Peyer's patch (tissue), 4 donors: ENCODE measurements at places on chromosomes 5 and 9. TPM values are rescaled to one million over a fixed set of nuclear protein-coding genes. Genes with fewer than 3 reads are reported as not detected.

DNA sequence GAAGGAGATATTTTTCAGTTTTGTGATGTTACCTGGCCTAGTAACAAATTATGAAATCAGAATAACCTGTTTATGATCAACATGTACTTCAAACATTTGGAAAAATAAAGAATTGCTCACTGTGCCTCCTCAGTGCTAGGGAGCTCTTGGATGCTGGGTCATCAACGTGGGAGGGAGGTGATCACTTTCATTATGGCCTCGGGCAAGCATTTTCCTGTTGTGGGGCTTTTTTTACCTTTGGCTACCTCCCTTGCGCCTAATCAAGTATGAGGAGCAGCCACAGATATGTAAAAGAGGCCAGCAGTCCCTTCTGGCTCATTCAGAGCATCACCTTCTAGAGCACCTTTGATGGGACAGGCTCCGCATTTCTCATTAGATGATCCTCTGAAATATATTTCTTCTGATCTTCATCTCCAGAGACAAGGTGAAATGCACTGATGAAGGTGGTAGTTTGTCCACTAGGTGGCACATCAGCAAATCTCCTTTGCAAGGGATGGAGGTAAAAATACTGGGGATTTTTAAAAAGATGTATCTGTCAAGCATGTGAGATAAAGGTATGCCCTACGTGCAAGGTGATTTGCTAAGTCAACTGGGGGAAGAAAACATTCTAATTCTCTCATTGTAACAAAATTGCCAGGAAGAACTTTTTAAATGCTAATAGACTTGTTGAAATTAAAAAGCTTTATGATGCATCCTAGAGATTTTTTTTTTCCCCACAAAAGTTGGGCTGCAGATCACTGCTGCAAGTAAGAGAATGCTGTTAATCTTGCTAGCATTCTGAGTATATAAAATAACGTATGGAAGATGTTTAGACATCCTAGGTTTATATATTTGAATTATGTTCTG, 218.2 kb downstream of the MAST4 start:
- DNase-seq, result peak; percentile 27
- H3K4me3 ChIP-seq, result no peak overlapping the region
- H3K4me1 ChIP-seq, result no peaks in the 10 kb centered on the region
- H3K27ac ChIP-seq, result no peak overlapping the region
- H3K27me3 ChIP-seq, result no peaks in the 10 kb centered on the region

DNA sequence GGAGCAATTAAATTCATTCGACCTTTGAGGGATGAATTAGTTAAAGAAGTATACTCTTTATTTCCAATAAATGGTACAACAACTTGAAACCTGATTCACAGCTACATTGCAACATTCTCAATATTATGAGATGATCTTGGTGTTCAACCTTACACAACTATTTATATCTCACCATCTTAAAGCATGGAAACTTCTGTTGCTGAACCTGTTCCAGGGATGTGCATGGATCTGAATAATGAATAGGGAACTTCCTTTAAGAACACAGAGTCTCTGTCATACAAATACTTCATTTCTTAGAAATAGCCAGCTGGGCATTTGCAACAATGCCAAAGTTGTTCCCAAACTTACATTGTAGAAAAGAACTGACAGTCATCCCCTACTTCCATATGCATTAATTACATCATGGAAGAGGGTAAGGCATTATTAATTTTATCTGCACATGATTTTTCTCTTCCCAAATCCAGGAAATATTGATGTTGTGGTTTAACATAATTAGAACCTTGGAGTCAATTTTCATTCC, 39.8 kb upstream of the CCDC112 start:
- H3K27me3 ChIP-seq, result no peaks in the 10 kb centered on the region
- DNase-seq, result no peak
- no peak overlapping the region for H3K4me3 ChIP-seq
- H3K27ac ChIP-seq, result no peak overlapping the region
- no peaks in the 10 kb centered on the region for H3K4me1 ChIP-seq

DNA sequence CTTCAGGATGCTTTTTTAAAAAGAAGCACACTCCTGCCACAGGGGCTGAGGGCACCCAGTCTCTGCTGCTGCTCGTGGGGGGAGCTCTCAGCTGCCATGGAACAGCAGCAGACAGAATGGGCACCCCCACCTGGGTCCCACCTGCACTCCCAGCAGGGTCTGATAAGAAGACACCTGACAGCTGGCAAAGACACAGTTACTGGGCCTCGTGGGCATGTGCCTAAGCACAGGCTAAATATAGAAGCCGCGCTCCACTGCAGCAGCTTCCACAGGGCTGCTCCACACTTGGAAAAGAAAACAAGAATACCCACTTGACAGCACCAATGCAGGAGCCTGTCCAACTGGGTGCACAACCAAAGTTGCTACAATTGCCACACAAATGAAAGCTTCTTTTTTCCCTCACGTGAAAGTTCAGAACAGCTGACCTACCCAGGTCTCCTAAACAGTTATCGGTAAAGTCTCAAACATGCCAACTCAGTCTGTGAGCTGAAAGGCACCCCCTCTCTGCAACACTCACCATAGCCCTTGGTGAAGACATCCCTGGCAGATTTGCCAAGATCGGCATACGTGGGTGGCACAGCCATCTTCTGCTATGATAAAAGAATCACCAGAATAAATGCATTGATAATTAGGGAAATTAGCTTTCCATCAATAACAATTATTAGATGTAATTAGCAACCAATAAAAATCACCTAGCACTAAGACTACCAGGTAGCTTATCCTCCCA, 12.2 kb downstream of the VDAC1 start:
- no peak overlapping the region for H3K27ac ChIP-seq
- peaks cover 12% of the 10 kb centered on the region for H3K4me1 ChIP-seq
- no peaks in the 10 kb centered on the region for H3K36me3 ChIP-seq
- no peak for DNase-seq

GRCh38 chr5:76406014-76406413, 2.9 kb downstream of the IQGAP2 start:
- no peak overlapping the region for H3K4me3 ChIP-seq
- DNase-seq, result no peak
- no peaks in the 10 kb centered on the region for H3K27me3 ChIP-seq
- H3K27ac ChIP-seq, result no peak overlapping the region
- H3K36me3 ChIP-seq, result no peaks in the 10 kb centered on the region

- no peak overlapping the region for H3K27ac ChIP-seq
- no peaks in the 10 kb centered on the region for H3K27me3 ChIP-seq
- H3K4me1 ChIP-seq, result no peaks in the 10 kb centered on the region
- DNase-seq, result no peak
- H3K36me3 ChIP-seq, result no peaks in the 10 kb centered on the region
Observed at GRCh38 chr9:26334706-26335105, 557.9 kb downstream of the CAAP1 start.

DNA sequence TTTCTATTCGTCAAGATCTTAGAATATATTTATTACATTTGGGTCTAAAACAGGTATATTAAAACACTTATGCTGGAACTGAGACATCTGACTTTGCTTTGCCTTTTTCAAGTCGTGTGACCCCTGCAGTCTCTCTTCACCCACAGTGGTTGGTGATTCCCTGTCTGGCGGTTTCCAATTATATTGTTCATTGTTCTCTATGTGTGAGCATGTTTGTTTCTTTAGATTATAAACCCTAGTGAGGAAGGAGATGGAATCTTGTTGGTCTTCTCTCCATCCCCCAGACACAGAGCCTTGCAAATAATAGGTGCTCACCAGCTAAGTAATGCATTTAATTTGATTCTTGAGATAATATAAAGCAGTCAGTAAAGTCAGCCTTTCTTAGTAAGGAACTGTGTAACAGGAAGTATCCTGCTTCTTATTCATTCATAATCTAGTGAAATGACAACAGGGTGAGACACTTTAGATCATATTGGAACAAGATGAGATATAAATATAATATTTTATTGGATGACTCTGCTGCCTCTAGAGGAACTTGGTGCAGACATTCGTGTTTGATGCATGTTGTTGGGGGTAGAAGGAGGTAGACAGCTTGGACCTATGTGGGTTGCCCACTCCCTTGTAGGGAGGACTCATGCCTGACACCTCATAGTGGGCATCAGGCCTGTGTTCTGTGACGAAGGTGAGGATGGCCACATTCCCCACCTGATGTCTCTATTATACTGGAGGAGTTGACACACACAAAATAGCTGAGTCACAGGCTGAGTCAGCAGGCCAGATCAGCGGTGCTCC, 88.1 kb downstream of the FGF1 start:
- no peak overlapping the region for H3K4me3 ChIP-seq
- DNase-seq, result no peak
- no peak overlapping the region for H3K27ac ChIP-seq

- H3K4me1 ChIP-seq, result no peaks in the 10 kb centered on the region
- DNase-seq, result no peak
- no peak overlapping the region for H3K27ac ChIP-seq
- no peak overlapping the region for H3K4me3 ChIP-seq
Observed at GRCh38 chr5:33801292-33801691, 90.5 kb downstream of the ADAMTS12 start.

- H3K4me3 ChIP-seq, result no peak overlapping the region
- H3K27me3 ChIP-seq, result peaks cover under 1% of the 10 kb centered on the region
- no peak for DNase-seq
- H3K27ac ChIP-seq, result no peak overlapping the region
Observed at GRCh38 chr9:121645853-121646807, 5.3 kb upstream of the DAB2IP start.

DNA sequence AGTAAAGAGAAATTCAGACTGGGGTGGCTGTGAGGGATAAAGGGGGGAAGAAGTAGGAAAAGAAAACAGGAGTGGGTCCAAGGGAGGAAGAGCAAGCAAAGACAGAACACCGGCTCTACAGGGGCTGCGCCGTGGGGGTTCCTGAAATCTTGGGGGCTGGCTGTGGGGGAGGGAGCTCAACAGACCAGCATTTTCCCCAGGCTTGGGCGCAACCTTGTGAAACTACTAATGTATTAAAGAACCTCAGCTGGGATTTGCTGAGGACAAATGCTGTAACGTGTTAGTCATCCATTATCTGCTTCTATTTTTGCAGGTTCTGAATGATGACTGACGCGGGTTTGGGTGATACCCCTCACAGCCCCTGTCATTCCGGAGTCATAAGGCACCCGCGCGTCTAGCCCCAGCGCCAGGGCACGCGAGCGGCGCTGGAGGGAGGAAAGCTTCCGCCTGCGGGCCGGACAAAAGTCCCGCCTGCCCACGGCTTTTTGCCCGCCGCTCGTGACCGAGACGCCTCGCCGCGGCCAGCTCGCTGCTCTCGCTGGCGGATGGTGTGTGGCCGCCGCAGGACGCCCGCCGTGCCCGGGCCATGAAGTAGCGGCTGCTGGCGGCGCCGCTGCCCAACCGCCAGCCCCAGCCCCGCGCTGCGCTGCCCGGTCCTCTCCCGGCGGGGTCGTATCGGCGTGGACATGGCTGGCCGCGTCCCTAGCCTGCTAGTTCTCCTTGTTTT, 110.6 kb downstream of the PAM start:
- peak overlapping the region; percentile 58 for H3K4me3 ChIP-seq
- no peaks in the 10 kb centered on the region for H3K4me1 ChIP-seq
- H3K27me3 ChIP-seq, result no peaks in the 10 kb centered on the region
- H3K36me3 ChIP-seq, result no peaks in the 10 kb centered on the region
- DNase-seq, result peak; percentile 69

Gene IFT74
- 26.4 TPM for total RNA-seq

Gene FOXD1
- total RNA-seq, result 5.8 TPM

Gene CNTNAP3
- total RNA-seq, result 2.5 TPM

Gene F2R
- total RNA-seq, result 5.0 TPM

Gene C8G
- total RNA-seq, result 148 TPM
